ENCODE measurements at places on chromosomes 13 and 19.
A peak's percentile ranks its signal among the peaks of the same experiment; 100 is the strongest.

DNA sequence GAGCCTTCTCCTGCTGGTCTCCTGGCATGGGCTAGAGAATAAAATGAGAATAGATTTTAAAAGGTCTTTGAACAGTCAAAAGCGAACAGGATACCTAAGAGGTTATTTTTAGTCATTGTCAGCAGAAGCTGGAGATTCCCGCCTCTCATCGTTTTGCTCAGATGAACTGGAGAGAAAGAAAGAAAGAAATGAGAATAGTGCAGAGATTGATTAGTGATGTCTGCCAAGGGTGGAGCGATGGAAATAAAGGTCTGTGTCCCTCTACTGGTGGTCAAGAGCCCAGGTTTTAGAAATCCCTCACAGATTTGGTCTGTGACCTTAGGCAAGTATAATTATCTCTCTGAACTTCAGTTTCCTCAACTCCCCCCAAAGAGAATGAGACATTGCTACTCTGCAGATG is 5.3 kb downstream of the NCAN start:
- DNase-seq = no peak

GRCh38 chr13:114275304-114275703 is 6.1 kb upstream of the UPF3A start:
- no peak for DNase-seq

DNA sequence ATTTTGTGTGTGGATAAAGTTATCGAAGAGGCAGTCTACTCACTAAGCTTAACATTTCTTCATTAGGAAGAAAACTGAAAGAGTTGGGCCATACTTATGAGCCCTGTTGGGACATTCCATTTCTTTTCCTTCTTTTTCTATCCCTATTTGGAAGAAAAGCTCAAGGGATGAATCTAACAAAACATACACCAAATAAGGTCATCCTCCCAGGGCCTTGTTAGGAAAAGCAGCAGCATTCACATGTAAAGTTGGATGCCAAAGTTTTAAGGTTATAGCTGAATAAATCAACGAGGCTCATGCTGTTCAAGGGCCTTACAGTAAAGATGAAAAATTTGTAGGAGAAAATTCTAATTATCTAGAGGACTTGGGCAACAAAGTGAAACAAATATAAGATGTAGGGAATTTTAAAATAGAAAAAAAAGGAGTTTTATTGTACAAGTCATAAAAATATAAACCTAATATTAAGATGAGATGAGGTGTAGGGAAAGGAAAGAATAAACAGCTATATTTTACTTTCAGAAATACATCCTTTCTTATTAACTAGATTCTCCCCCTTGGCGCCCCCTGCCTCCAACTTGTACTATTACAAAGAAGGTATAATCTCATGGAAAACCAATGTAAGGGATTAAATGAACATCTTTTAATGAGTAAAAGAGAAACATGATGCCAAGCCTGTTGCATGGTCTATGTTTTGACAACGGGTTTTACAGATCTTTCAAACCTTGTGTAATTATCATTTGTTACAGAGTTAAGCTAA is 160.4 kb downstream of the PCDH20 start:
- DNase-seq = no peak

GRCh38 chr19:46656541-46656940 is 4.4 kb downstream of the DACT3 start:
- DNase-seq = no peak

- peak; percentile 82 for DNase-seq
These were observed 878 bp upstream of the ADAMTSL5 start for GRCh38 chr19:1513499-1514294.

DNA sequence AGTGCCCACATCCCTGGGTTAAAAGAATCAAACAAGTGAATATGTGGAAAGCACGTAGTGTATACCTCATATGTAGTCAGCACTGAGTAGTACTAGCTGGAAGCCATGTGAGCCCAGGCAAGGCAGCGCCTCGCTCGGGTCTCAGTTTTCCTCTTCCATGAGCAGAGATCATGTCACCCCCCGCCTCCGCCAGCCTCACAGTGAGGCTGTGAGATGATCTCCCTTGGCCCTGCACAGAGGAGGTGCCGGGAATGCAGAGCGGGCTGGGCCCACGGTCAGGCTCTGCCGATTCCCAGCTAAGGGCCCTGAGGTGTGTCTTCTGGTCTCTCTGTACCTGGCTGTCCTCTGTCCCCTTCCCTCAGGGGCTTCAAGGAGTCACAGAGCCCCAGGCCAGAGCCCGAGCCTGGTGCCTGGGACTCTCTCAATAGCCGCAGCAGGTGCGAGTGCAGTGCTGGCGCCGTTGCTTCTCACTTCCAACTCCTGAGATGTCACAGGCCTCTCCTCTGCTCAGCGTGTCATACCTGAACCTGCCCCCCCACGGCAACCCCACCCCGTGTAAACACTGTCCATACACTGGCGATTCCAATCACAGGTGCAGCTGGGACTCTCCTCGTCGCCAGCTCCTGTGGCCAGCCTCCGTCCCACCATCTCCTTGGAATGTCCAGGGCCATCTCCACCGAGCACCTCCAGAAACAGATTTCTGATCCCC is 26.9 kb downstream of the DPF1 start:
- DNase-seq = no peak

GRCh38 chr19:2394442-2395292 is 32.7 kb downstream of the TIMM13 start:
- no peak for DNase-seq

DNA sequence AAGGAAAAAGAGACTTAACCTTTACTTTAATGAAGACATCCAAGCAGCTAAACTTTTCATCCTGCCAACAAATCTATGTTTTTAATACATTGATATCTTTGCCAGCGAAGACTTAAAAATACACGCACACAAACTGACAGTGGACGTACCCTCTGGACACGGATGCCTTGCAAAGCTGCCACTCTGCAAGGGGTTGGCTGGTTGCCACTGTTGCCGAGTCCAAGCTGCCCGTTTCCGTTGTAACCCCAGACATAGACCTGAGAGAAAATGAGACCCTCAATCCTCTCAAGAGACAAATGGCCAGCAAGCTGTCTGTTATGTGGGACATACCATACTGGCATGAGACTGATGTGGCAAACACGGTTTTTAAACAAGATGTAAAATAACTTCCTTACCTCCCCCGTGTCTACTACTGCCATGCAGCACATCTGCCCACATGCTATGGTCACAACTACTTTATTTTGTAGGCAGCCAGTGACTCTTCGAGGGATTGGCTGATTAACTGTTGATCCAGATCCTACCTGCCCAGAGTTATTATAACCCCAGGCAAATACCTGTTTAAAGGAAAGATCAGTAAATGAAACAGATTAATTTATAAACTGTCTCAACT is 21.2 kb downstream of the RCBTB2 start:
- DNase-seq = no peak

- no peak for DNase-seq
These were observed 3.6 kb downstream of the FCHO1 start for GRCh38 chr19:17754634-17755442.

DNA sequence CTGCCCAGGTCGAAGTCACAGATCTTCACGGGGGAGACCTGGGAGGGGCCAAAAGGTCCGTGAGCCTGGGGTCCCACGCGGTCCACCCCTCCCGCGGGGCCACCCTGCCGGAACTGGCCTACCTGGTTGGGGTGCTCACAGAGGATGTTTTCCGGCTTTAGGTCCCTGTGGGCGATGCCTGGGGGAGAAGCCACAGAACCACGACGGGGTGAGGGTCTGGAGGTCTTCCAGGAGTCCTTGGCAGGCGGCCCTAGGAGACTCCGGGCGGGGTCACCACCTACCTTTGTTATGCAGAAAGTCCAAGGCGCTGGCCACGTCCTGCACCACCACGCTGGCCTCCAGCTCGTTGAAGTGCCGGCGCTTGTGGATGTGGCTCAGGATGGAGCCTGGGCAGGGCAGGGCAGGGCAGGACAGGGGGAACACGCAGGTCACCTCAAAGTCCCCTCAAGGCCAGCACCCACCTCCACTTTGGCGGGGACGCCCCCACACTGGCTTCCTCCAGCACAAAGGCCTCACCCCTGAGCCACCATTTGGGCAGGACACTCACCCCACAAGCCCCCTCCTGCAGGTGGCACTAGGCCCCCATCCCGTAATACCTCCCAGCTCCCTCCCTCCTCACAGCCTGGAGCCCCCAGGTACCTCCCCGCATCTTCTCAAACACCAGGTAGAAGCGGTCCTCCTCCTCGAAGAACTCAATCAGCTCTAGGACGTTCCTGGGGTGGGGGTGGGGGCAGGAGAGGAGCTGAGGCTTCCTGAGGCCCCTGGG is 8.4 kb downstream of the MKNK2 start:
- no peak for DNase-seq

GRCh38 chr13:66926851-66927524 is 303.1 kb downstream of the PCDH9 start:
- no peak for DNase-seq

- no peak for DNase-seq
These were observed 17.4 kb downstream of the FNDC3A start for GRCh38 chr13:48993150-48993549.

DNA sequence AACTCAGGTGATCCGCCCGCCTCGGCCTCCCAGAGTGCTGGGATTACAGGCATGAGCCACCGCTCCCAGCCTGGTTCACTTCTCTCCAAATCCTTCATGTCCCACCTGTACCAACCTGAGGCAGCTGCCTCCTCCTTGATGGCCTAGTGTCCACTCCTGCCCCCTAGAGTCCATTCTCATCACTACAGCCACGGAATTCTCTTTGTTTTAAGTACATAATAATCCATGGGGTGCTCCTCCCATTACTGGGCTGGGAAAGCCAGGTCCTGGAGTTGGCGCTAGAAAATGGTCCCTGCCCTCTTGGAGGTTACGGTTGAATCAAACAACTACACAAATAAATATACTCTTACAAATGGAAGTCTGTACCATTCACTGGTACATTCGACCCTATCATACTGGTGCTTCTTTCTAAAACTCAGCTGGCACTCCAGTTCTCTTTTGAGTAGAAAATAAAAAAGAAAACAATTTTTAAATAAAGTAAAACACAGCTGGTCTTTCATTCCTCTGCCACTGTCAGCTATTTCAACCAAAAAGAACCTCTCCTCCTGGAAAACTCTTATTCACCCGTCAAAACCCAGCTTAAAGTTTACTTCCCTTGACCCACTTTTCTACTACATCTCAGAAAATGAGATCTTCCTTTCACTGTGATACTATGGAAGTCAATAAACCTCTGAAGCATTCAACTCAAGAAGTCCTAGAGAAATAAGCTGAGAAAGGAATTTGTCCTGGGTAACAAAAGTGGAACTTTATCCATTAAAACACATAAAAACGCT is 22.4 kb upstream of the ARHGEF18 start:
- peak; percentile 26 for DNase-seq

- DNase-seq = peak; percentile 51
These were observed 9.1 kb downstream of the ZNF653 start for GRCh38 chr19:11496391-11497163.
